ENCODE measurements at places on chromosomes 7 and 10. TPM values are rescaled to one million over a fixed set of nuclear protein-coding genes. Genes with fewer than 3 reads are reported as not detected.
A peak's percentile ranks its signal among the peaks of the same experiment; 100 is the strongest.

Gene PTPRN2
- 7.3 TPM for total RNA-seq

Gene ZNF239
- 7.1 TPM for total RNA-seq

Gene GSDME
- 14.9 TPM for total RNA-seq

Gene SOSTDC1
- not detected for total RNA-seq

DNA sequence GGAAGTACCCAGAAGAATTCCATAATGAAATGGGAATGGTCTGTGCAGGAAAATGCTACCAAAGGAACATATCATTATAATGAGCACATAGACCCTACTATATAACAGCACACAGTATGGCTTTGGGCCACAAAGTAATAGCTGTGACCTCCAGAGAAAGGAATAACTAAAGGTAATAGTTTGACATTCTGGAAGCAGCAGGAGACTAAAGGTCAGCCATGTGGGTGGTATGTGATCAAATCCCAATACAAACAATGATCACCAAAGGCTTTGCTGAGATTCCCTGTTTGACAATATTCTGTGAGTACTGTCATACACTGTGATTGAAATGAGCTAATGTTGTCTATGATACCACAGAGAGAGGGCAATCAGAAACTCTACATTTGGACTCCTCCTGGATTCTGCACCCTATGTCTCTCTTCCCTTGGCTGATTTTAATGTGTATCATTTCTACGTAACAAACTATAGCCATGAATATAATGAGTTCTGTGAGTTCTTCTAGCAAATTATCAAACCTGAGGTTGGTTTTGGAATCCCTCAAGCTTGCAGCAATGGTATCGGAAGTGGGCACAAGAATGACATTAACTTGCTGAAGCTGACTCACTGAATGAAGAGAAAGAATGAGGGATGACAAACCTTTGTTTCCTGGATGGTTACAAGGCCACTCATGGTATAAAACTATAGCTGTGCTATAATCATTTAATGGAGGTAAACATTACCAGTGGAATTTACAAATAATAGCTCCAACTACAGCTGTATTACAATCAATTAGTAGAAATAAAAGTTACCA, 99.6 kb downstream of the JMJD1C start:
- H3K4me3 ChIP-seq, result no peak overlapping the region
- H3K27ac ChIP-seq, result no peak overlapping the region
- no peaks in the 10 kb centered on the region for H3K27me3 ChIP-seq
- no peaks in the 10 kb centered on the region for H3K36me3 ChIP-seq
- H3K4me1 ChIP-seq, result no peaks in the 10 kb centered on the region

GRCh38 chr7:20267482-20267881, 50.3 kb upstream of the MACC1 start:
- H3K4me1 ChIP-seq, result no peaks in the 10 kb centered on the region
- H3K36me3 ChIP-seq, result no peaks in the 10 kb centered on the region
- no peak for DNase-seq

- no peaks in the 10 kb centered on the region for H3K36me3 ChIP-seq
- DNase-seq, result no peak
- H3K4me3 ChIP-seq, result no peak overlapping the region
Observed at GRCh38 chr10:60257767-60258428, 131.8 kb downstream of the ANK3 start.

- no peak for DNase-seq
- no peaks in the 10 kb centered on the region for H3K4me1 ChIP-seq
- no peaks in the 10 kb centered on the region for H3K27me3 ChIP-seq
- no peak overlapping the region for H3K4me3 ChIP-seq
Observed at GRCh38 chr7:37484426-37485073, 35.9 kb upstream of the ELMO1 start.

DNA sequence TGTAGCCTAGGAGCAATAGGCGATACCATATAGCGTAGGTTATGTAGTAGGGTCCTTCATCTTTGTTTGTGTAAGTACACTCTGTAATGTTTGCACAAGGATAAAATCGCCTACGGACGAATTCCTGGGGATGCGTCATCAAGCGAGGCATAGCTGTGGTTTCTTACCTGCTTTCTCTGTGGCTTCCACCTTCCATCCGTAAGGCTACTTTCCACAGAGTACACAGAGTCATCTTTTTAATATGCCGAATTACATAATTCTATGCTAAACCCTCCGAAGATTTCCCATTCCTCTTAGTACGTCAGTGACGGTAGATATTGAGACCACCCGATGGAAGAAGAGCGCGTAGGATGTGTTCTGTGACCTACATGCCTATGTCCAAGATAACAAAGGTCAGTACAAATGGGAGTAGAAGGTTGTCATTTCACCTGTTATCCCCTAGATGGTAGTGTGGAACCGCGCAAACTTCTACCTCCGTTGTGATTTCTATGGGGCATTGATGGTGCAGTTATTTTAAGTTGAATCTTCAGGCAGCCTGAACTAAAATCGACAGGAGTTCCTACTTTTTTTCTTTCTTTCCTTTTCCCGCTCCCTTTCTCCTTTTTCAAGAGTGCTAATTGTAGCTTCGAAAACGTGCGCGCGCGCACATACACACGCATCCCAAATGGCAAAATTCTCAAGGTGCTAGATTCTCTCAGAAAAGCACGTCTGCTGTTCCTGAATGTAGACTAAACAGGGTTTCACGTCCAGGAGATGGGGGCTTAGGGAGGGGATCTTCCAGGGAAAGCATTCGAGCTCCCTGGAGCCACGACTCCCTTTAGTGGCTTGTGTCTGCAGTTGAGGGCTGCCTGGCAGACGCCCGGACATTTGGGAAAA, 111.7 kb upstream of the MBL2 start:
- no peaks in the 10 kb centered on the region for H3K27me3 ChIP-seq
- no peak overlapping the region for H3K4me3 ChIP-seq
- H3K36me3 ChIP-seq, result no peaks in the 10 kb centered on the region
- no peaks in the 10 kb centered on the region for H3K4me1 ChIP-seq
- DNase-seq, result no peak

DNA sequence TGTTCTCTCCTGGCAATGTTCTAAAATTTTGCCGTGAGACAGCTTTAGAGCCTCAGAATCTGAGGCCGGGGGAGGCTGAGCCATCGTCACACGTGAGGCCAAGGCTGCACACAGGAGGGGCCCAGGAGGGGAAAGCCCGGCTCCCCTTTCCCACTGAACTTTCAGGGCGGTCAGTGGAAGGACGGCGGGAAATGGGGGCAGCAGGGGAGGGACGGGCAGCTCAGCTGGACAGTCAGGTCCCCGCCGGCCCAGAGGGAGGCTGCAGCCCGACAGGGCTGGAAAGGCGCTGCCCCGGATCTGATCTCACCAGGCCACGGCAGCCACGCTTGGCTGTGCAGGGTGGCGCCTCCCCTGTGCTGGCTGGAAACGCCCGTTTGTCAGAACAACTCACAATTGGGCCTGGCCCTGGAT, 43.3 kb upstream of the ADGRA1 start:
- H3K27me3 ChIP-seq, result no peaks in the 10 kb centered on the region
- no peaks in the 10 kb centered on the region for H3K4me1 ChIP-seq
- no peaks in the 10 kb centered on the region for H3K36me3 ChIP-seq
- no peak overlapping the region for H3K27ac ChIP-seq

DNA sequence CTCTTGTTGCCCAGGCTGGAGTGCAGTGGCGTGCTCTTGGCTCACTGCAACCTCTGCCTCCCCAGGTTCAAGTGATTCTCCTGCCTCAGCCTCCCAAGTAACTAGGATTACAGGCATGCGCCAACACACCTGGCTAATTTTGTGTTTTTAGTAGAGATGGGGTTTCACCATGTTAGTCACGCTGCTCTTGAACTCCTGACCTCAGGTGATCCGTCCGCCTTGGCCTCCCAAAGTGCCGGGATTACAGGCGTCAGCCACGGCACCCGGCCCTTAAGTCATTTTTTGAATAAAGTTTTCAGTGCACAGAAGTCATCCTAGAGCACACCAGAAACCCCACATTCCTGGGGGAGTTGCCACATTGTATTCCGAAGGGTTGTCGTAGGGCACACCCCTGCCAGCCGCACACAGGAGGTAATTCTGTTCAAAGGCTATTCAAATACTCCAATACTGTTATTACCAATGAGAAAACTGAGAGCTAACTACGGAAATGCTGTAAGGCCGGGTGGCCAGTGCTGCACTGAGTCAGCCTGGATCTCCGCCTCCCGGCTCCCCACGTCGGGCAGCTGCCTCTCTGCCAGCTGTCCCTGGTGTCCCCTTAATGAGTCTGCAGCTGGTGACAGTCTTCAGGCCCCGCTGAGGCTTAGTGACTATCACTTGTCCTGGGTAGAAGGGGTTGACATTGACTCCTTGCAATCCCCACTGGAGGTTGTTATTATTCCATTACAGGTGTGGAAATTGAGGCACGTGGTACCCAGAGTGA, 8.6 kb upstream of the RFC2 start:
- no peaks in the 10 kb centered on the region for H3K27me3 ChIP-seq
- no peak overlapping the region for H3K4me3 ChIP-seq
- H3K36me3 ChIP-seq, result no peaks in the 10 kb centered on the region
- no peak overlapping the region for H3K27ac ChIP-seq
- DNase-seq, result no peak

DNA sequence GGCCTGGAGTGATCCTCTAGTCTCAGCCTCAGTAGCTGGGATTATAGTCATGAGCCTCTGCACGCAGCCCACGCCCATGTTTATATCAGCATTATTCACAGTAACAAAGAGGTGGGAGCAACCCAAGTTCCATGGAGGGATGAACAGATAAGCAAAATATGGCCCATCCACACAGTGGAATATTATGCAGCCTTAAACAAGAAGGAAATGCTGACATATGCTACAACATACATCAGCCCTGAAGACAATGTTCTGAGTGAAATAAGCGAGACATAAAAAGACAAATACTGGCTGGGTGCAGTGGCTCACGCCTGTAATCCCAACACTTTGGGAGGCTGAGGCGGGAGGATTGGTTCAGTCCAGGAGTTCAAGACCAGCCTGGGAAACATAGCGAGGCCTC, 21.5 kb upstream of the PFKFB3 start:
- no peak for DNase-seq
- H3K27ac ChIP-seq, result no peak overlapping the region
- H3K27me3 ChIP-seq, result no peaks in the 10 kb centered on the region
- H3K36me3 ChIP-seq, result no peaks in the 10 kb centered on the region
- peaks cover 5% of the 10 kb centered on the region for H3K4me1 ChIP-seq

GRCh38 chr10:102841827-102842345, 4.7 kb upstream of the CYP17A1 start:
- no peaks in the 10 kb centered on the region for H3K36me3 ChIP-seq
- H3K27me3 ChIP-seq, result no peaks in the 10 kb centered on the region
- no peaks in the 10 kb centered on the region for H3K4me1 ChIP-seq
- no peak overlapping the region for H3K4me3 ChIP-seq

GRCh38 chr10:57699944-57700343, 567.8 kb downstream of the IPMK start:
- no peaks in the 10 kb centered on the region for H3K4me1 ChIP-seq
- no peak overlapping the region for H3K27ac ChIP-seq
- H3K4me3 ChIP-seq, result no peak overlapping the region
- H3K36me3 ChIP-seq, result no peaks in the 10 kb centered on the region
- no peaks in the 10 kb centered on the region for H3K27me3 ChIP-seq

DNA sequence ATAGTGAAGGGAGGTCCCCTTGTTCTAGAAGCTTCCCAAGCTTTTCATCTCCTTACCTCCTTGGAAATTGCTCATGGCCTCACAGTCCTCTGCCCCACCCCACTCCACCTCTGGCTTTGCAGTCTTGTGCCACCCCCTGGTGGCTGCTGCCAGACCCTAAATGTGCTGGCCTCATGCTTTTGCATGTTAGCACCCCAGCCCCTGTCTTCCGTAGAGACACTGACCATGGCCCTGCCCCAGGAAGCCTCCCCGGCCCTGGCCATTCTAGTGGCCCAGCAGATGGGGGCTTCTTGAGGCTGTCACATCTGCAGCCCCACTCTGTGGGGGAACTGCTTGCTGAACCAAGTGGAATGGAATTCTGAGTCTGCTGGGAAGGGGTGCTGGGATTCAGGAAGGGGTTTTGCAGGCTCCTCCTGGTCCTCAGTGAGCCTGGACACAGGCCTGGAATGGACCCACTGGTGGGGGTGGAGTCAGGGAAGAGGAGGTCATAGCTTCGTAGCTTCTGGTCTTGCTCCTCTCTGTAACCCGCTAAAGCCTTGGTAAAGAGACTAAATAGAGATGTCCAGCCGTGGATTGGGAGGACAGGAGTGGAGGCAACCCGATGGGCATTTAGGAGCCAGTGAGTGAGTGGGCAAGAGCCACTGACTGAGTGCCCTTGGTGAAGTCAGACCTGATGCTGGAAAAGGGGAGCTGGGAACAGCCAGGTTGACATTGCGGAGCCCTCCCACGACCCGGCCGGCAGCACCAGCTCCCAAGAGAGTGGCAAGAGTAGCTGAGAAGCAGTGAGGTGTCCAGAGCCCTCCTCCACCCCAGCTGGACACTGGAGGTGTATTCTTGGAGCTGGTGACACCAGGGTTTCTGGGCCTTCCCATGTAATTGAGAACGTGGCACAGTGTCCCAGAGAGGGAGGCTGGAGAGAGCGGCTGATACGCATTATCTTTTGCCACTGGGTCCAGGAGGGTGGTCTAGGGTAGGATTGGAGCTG, 20.9 kb downstream of the RAMP3 start:
- H3K36me3 ChIP-seq, result no peaks in the 10 kb centered on the region
- H3K4me1 ChIP-seq, result no peaks in the 10 kb centered on the region
- DNase-seq, result peak; percentile 39
- no peak overlapping the region for H3K4me3 ChIP-seq

DNA sequence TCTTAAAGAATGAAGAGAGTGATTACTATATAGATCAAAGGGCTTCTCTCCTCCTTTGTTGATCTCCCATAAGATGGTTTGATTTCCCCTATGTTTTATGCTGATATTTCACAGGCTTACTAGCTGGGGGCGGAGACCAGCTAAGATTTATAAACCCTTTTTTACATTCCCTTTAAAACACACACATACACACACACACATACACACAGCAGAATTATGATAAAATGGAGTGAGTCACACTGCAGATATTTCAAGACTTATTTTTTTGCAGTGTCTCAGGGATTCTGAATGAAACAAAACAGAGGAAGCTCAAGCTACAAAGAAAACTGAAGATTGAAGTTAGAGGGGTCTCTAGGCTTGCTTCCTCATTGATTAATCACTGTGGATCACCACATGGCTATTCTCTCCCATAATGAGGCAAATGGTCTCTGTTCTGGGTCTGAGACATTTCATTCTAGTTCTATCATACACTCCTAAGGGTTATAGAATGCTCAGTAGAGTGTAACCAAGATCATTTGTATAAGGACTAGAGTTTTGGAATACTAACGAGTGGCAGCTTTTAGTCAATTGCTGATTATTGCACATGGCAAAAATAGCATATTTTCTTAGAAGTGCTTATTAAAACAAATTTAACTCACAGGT, 18.6 kb downstream of the INA start:
- no peak overlapping the region for H3K27ac ChIP-seq
- no peaks in the 10 kb centered on the region for H3K27me3 ChIP-seq
- H3K4me3 ChIP-seq, result no peak overlapping the region
- no peaks in the 10 kb centered on the region for H3K36me3 ChIP-seq
- H3K4me1 ChIP-seq, result no peaks in the 10 kb centered on the region
- no peak for DNase-seq

- no peaks in the 10 kb centered on the region for H3K36me3 ChIP-seq
- H3K4me1 ChIP-seq, result peaks cover 8% of the 10 kb centered on the region
- no peak for DNase-seq
- H3K27me3 ChIP-seq, result no peaks in the 10 kb centered on the region
- H3K27ac ChIP-seq, result no peak overlapping the region
- H3K4me3 ChIP-seq, result no peak overlapping the region
Observed at GRCh38 chr10:61628875-61629513, 33.7 kb upstream of the CABCOCO1 start.

Data from ascending aorta (tissue), 2 donors.